ENCODE measurements at places on chromosomes 11 and 22.

- no peak for DNase-seq
These were observed 83.6 kb upstream of the PPARA start for GRCh38 chr22:46066691-46067090.

DNA sequence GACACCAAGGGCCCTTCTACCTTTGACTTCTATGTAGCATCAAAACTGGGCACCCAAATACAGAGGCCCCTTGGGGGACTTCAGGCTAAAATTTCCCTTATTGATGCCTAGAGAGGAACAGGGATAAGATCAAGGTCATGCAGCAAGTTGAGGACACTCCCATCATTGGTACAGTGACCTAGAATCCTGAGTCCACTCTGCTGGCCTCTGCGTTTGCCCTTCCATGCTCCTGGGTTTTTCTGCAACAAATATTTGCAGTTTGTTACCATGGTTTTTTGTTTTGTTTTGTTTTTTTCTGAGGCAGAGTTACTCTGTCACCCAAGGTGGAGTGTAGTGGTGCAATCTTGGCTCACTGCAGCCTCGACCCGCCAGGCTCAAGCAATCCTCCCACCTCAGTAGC lies 64.2 kb downstream of the THAP12 start:
- DNase-seq = no peak

DNA sequence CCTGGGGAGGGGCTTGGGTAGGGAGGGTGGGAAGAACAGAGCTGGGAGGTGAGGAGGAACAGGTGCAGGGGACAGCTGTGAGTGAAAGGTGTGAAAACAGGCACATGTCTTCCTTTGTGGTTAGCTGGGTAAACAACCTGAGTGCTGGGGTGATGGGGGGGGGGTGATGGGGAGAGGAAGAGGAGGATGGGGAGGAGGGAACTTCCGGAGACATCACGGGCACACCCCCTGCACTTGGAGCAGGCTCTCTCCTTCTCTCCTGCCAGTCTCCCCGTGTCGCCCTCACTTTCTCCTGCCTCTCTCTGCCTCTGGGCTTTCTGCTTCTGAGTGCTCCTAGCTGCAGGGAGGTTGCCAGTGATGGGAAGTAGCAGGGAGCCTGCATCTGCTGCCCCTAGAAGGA lies 8.8 kb downstream of the CXCR5 start:
- peak; percentile 89 for DNase-seq

DNA sequence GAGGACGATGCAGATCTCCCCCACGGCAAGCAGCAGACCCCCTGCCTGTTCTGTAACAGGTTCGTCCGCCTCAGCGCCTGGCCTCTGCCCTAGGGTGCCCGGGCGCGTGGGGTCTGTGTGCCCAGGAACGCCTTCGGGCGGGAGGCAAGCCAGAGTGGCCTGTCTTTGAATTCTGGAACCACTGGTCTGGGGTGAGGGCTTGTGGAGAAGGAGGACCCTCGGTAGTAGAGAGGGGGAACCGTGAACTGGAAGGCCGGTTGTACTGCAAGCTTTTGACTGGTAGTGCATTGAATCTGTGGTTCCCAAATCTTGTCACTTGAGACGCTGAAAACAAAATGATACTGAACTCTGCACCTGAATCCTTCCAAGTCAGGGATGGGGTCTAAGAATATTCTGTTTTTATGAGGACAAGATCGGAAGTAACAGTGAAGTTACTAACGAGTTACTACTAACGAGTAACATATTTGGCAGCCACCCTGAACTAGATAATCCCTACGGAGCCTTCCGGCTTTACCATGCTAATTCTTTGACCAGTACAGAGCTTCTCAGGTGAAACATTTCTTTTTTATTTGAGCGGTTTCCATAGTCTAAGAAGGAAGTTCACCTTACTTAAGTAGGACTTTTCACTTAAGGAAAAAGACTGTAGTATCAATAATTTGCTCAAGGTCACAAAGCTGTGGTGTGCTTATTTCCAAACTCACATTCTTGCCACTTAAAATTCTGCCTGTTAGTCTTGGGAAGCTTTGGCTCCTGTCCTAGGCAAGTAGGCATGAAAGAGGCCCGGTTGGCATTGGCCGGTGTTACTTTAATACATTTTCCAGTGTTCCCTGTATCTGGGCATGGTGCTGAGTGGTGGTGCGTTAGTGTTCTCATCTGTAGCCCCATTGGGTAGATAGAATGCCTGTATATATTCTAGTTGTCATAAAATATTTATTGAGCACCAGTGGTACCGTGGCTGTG lies 860 bp downstream of the PRMT3 start:
- peak; percentile 40 for DNase-seq

DNA sequence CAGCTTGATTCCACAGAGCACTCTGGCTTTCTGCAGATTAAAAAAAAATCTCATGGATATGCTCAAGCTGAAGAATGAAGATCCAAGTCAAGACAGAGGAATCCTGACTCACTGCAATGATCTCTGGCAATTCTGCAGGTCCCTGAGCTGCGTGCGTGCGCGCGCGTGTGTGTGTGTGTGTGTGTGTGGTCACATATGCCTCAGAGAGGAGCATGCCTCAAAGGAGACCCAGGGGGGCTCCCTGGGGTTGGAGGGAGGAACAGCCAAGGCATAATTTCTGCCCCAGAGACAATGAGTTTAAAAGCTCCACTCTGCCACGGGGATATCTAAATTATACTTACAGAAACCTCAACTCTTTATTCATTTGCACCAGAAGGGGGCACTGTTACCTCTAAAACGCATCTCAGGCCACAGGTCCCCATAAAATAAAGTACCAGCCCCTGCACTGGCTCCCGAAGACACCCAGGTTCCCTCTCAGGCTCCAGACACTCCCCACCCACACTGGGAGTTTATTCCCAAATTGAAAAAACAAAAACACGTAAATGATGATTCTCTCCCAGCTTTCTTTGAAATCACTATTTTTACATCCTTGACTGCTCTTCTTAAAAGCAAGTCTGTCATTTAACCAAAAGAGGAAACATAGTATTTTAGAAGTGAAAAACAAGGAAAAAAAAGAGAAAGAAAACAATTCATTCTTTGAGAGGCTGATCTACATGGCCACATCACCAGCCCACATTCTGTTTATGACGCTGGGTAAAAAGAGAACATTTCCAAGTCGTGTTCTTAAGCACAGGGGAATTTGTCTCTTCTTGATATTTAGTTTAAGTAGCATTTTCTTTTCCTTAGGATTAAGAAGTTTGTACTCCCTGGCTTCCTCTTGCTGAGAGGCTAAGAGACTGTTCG lies 401.0 kb downstream of the LARGE1 start:
- no peak for DNase-seq

- no peak for DNase-seq
These were observed 8.9 kb upstream of the CLDN5 start for GRCh38 chr22:19533049-19533626.

- no peak for DNase-seq
These were observed 36.9 kb downstream of the IGF2 start for GRCh38 chr11:2102132-2102882.

DNA sequence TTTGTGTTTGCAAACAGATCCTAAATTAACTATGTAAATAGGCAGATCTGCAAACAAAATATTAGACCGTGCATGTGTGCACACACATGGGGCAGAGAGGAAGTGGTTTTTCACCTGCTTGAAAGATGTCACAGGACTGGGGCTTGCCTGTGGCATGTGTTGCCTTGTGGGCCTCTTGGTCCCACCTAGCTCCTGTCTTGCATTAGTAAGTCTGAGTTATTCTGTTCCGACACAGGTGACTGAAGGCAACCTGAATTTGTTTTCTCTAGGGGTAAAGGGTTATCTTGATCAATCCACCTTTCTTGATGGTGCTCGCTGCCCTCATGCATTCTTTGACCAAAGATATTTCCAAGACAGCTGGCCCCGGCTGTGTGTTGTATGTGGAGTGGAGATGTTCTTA lies 667.5 kb downstream of the NTM start:
- no peak for DNase-seq

DNA sequence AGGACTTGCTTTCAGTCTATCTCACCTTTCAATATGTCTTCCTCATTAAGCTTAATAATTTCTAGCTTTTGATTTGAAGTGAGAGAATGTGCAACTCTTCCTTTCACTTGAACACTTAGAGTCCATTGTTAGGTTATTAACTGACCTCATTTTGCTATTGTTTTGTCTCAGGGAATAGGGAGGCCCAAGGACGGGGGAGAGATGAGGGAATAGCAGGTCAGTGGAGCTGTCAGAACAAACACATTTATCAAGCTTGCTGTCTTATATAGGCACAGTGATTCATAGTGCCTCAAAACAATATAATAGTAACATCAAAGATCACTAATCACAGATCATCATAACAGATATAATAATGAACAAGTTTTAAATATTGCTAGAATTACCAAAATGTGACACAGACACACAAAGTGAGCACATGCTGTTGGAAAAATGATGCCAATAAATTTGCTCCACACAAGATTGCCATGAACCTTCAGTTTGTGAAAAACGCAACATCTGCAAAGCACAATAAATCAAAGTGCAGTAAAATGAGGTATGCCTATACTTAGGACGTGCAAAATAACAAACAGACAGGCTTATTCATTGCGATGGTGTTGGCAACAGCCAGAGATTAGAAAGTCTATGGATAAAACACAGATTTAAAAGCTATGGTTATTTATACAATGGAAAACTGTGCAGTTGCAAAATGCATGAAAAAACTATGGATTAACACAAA lies 106.3 kb upstream of the TEAD1 start:
- no peak for DNase-seq

GRCh38 chr11:127862406-127862805 lies 725.0 kb downstream of the ETS1 start:
- no peak for DNase-seq

DNA sequence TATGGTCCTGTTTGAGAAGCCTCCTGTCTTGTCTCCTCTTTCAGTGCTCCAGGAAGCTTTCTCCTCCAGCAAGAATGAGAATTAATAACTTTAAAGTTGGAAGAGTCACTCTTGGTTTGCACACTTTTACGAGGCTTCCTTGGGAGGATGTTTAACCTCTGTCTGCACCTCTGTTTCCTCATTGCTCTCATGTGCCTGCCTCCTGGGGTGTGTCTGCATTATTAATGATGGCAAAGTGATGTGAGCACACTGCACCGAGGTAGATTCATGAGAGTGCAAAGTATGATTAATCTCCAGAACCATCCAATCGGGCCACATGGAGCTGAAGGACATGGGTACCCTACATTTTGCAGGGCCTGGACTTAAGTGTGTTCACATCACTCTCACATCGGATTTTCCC lies 73.5 kb upstream of the TENM4 start:
- DNase-seq = no peak

DNA sequence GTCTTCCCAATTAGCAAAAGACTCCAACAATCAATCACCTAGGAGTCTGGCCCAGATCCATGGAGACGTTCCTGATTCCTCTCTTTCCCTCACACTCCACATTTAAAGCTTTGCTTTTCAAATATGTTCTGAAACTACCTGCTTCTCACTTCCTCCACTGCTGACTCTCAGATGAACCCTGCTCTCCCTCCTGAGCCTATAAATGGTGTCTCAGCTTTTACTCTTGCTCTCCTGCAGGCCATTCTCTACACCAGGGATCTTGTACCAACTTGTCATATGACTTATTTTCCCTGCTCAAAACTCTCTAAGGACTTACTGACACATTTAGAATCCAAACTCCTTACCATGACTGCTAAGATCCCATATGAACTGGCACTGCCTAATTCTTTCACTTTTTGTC lies 138.4 kb upstream of the DDI1 start:
- DNase-seq = no peak

- no peak for DNase-seq
These were observed 79.3 kb upstream of the GALNT18 start for GRCh38 chr11:11701070-11701469.

GRCh38 chr22:28018461-28018927 lies 99.4 kb upstream of the PITPNB start:
- DNase-seq = peak; percentile 59

DNA sequence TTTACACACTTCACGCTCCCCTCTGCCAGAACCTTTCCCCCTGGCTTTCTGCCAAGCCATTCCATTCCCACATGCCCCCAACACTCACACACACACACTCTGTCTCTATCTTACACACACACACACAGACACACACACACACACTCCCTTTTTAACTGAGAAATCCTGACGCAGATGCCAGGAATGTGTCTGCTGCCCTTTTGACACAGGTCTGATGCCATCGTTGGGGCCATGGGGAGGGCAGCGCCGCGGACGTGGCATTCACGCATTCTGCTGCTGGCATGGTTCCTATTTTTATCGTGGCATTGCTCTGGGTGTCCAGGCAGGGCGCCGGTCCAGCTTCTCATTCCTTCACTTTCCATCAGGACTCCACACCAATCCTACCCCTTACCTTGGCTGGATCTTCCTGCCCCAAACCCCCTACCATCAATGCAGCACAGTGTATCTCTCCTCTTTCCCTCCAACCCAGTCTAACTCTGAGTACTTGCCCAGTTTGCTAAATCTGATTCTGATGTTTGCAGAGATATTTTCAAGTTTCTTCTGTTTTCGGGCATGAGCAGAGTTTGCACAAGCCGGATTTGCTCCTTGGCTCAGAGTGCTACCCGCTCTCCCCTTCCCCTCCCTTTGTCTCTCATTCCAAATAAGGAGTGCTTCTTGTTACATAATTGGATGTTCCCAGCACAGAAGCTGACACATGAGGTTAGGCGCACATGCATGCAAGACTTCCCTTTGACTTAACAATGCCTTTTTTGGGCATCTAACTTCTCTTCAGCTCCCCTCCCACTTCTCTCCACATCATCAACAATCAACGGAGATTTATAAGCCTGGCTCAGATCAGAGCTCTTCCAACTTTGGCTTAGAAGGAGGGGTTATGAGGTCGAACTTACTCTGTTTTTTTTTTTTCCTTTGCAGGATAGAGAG lies 18.8 kb downstream of the SNX19 start:
- no peak for DNase-seq

DNA sequence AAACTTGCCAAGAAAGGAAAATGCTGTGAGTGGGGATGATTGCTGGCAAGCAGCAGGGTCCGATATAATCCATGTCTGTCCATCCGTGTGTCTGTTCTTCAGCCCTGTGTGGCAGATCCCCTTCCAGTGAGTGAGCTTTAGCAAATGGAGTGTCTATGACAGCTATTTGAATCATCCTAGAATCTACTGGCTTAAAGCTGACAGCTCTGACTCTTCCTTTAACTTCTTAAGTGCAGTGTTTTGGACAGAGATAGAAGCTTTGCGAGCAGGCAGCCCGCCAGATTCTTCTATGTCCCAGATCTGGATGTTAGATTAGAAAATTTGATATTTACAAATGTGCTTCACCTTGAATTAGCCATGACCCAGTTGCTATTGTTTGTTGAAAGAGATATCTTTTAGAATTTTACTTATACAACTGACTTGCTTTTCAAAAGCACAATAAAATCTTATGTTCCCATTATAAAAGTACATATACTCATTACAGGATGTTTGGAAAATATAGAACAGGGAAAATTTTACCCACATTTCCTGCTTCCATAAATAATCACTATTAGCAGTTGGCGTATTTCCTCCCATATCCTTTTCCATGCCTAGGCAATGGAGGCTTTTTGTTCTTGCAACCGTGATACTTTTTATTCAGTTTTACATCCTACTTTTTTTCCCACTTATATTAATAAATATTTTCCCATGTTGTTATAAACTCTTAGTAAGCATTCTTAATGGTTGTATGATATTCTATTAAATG lies 124.5 kb downstream of the COMMD9 start:
- DNase-seq = no peak

- no peak for DNase-seq
These were observed 31.7 kb upstream of the TMEM135 start for GRCh38 chr11:87006035-87006434.

All from DND-41 (cell line).